ENCODE measurements at places on chromosomes 16 and 17.

DNA sequence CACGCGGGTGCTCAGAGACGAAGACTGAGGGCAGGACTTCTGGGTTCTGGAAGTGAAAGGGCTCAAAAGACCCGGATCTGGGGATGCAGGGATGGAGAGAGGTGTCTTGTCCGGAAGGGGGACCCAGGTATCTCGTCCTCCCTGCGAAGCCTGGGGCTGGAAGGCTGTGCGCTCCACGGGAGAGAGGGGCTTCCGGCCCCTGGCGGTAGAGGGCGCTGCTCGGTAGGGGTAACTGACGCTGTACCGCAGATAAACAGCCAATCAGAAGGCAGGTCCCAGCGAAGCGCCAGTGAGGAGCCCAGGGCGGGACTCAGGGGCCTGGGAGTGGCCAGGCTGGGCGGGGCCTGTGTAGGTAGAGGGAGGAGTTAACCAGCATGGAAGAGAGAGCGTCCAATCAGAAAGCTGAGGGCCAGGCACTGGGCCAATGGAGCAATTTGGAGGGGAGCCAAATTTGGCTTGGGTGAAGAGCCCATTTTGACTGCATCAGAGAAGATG is 804 bp downstream of the TGFB1I1 start:
- DNase-seq: peak; percentile 93

- no peak for DNase-seq
Measured at GRCh38 chr17:74599023-74599399, 6.9 kb upstream of the CD300LD start.

- DNase-seq: no peak
Measured at GRCh38 chr17:238964-239259, 57.5 kb upstream of the DOC2B start.

- DNase-seq: no peak
Measured at GRCh38 chr16:10878644-10879501, 1.9 kb downstream of the CIITA start.

DNA sequence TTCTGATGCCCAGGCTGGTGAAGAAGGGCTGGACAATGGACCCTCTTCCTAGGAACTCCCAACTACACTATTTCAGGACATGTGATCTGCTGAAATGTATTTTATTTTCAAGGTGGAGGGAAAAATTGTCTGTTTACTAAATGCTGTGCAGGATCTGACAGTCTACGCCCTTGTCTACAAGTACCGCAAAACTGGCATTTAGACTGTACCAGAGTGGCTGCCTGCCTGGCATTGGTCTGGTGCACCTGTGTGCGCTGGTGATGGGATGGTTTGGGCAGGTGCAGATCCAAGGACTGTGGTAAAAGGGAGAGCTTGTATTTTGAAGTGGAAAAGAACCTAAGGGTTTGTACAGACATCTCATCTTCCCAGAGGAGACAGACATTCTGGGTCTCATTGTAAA is 79.7 kb downstream of the AIPL1 start:
- no peak for DNase-seq

- DNase-seq: no peak
Measured at GRCh38 chr16:27284865-27285675, 16.5 kb upstream of the NSMCE1 start.

- no peak for DNase-seq
Measured at GRCh38 chr17:43620581-43620980, 41.1 kb downstream of the MEOX1 start.

DNA sequence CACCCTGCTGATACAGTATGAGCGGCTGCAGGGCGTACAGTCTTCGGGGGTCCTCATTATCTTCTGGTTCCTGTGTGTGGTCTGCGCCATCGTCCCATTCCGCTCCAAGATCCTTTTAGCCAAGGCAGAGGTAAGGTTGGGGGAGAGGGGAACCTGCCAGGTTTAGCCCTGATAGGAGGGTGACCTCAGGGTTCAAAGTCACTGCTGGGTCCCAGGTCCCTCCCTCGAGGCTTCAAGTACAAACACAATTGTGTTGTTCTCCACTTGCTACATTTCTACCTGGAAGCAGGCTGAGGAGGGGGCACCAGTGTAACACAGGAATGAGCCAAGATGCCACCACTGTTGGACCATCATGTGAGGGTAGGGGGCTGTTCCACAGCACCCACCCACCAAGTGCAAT is 22.4 kb downstream of the ABCC3 start:
- no peak for DNase-seq
